Lung microvascular endothelial cell (primary cell): ENCODE measurements at places on chromosomes 2 and 18. TPM values are rescaled to one million over a fixed set of nuclear protein-coding genes. Genes with fewer than 3 reads are reported as not detected.

The FBXO36 gene
- 0.60 and 0.87 TPM in 2 replicates for total RNA-seq

The UGT1A3 gene
- total RNA-seq, result not detected in 2 replicates

The ACTG2 gene
- not detected in 2 replicates for total RNA-seq

The DYNC2LI1 gene
- total RNA-seq, result 6.5 and 7.6 TPM in 2 replicates

The COL4A3 gene
- total RNA-seq, result not detected in 2 replicates

The CD8B gene
- total RNA-seq, result not detected in 2 replicates

The KHK gene
- 2.2 and 3.4 TPM in 2 replicates for total RNA-seq

The CHRNA1 gene
- 0.40 and 1.1 TPM in 2 replicates for total RNA-seq

The FAM110C gene
- under 0.01 and 0.44 TPM in 2 replicates for total RNA-seq

The LIMS3 gene
- total RNA-seq, result 5.4 and 15.5 TPM in 2 replicates

The TCF23 gene
- not detected in 2 replicates for total RNA-seq

The GREB1 gene
- under 0.01 and 0.20 TPM in 2 replicates for total RNA-seq

The CKAP2L gene
- 0.60 and 2.0 TPM in 2 replicates for total RNA-seq

The NRBP1 gene
- 71.9 and 79.0 TPM in 2 replicates for total RNA-seq

The CELF4 gene
- not detected in 2 replicates for total RNA-seq

The CYP1B1 gene
- total RNA-seq, result 0.20 TPM in 1 of 2 replicates, not detected in the other

The CXCR2 gene
- total RNA-seq, result not detected in 2 replicates

The DPP10 gene
- total RNA-seq, result not detected in 2 replicates

The MOCOS gene
- total RNA-seq, result under 0.01 and 0.22 TPM in 2 replicates

The RBKS gene
- 1.1 and 1.4 TPM in 2 replicates for total RNA-seq

The MAB21L4 gene
- not detected in 2 replicates for total RNA-seq

The GDF7 gene
- 2.8 and 19.6 TPM in 2 replicates for total RNA-seq

The NAT8 gene
- not detected in 2 replicates for total RNA-seq

The DOK6 gene
- total RNA-seq, result under 0.01 and 0.20 TPM in 2 replicates

The DES gene
- total RNA-seq, result 0.20 TPM in 1 of 2 replicates, not detected in the other

The CHRNG gene
- not detected in 2 replicates for total RNA-seq

The KLHL41 gene
- under 0.01 and 0.20 TPM in 2 replicates for total RNA-seq

The MC2R gene
- not detected in 2 replicates for total RNA-seq

The CD8B2 gene
- total RNA-seq, result not detected in 2 replicates

The FLACC1 gene
- total RNA-seq, result 0.22 and 0.60 TPM in 2 replicates

The TOGARAM2 gene
- under 0.01 TPM in 2 replicates for total RNA-seq

The STK36 gene
- 3.7 and 6.9 TPM in 2 replicates for total RNA-seq

The UBE2F gene
- 27.7 and 31.2 TPM in 2 replicates for total RNA-seq

The AAMP gene
- total RNA-seq, result 111 and 116 TPM in 2 replicates

The RAB27B gene
- total RNA-seq, result under 0.01 TPM in 1 of 2 replicates, not detected in the other

The UGT1A9 gene
- total RNA-seq, result not detected in 2 replicates

The SMYD1 gene
- total RNA-seq, result not detected in 2 replicates

The TBR1 gene
- total RNA-seq, result under 0.01 TPM in 1 of 2 replicates, not detected in the other

The SLC5A7 gene
- not detected in 2 replicates for total RNA-seq

The TMEM17 gene
- total RNA-seq, result 0.99 and 1.1 TPM in 2 replicates

The TRABD2A gene
- total RNA-seq, result 0.87 and 0.99 TPM in 2 replicates

The WNT6 gene
- not detected in 2 replicates for total RNA-seq

The CEBPZOS gene
- total RNA-seq, result 4.6 and 7.4 TPM in 2 replicates

The GALR1 gene
- total RNA-seq, result not detected in 2 replicates

The MYCN gene
- 2.6 and 9.5 TPM in 2 replicates for total RNA-seq

The TBC1D8 gene
- 62.8 and 96.8 TPM in 2 replicates for total RNA-seq

The SLC38A11 gene
- total RNA-seq, result not detected in 2 replicates

The FAM228A gene
- under 0.01 and 0.20 TPM in 2 replicates for total RNA-seq

The PROKR1 gene
- not detected in 2 replicates for total RNA-seq

The FAM237A gene
- not detected in 2 replicates for total RNA-seq

The SP140 gene
- total RNA-seq, result not detected in 2 replicates

The AGAP1 gene
- 1.5 and 3.4 TPM in 2 replicates for total RNA-seq

The NETO1 gene
- total RNA-seq, result not detected in 2 replicates

The IL1B gene
- total RNA-seq, result 0.22 TPM in 1 of 2 replicates, not detected in the other

The APOB gene
- total RNA-seq, result under 0.01 TPM in 2 replicates

The KIAA2012 gene
- total RNA-seq, result not detected in 2 replicates

The TFPI gene
- 814 and 1,922 TPM in 2 replicates for total RNA-seq
